ENCODE measurements at places on chromosomes 13 and 19.

- no peak for DNase-seq
Measured at GRCh38 chr19:37926255-37926654, 19.2 kb downstream of the SIPA1L3 start.

GRCh38 chr13:77095288-77095687 is 68.3 kb upstream of the FBXL3 start:
- DNase-seq: no peak

GRCh38 chr13:114200399-114200911 is 21.4 kb downstream of the CFAP97D2 start:
- no peak for DNase-seq

GRCh38 chr13:44267980-44268379 is 105.6 kb upstream of the SERP2 start:
- peak; percentile 31 for DNase-seq

- DNase-seq: no peak
Measured at GRCh38 chr13:114025714-114026431, 52.0 kb upstream of the C13orf46 start.

DNA sequence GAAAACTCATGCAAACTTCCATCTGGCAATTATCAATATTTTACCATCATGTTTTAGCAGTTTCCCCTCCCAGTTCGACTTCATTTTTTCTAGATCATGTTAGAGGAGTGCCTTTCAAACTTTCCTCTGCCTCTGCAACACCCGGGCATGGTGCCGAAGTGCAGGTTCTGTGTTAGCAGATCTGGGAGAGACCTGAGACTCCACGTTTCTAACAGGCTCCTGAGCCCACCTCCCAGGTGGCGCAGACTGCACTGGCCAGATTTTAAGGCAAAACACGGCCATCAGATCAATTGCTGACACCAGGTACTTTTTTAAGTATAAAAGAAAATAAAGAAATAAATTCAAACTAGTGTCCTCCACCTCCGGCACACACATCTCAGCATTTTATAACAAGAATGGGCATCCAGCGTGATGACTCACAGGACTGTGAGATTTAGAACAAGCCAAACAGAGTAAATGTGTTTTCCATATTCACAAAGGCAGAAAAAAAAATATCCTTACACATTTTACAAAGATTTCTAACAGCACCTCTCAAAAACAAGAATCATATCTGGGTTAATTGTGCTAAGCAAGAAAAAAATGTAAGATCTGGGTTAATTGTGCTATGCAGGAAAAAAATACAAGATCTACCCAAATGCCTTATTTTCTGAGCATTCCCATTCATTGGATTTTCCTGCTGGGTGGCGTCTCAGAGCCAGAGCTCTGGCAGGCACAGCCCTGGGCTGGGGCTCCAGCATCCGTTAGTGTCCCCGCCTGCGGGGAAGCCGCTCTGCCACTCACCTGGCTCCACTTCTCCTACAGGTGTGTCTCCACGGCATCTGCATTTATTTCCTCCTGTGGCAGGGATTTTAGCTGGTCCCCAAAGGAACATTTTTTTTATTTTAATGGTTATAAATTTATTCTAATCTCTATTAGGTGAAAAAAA is 127.9 kb upstream of the SOX1 start:
- DNase-seq: no peak

DNA sequence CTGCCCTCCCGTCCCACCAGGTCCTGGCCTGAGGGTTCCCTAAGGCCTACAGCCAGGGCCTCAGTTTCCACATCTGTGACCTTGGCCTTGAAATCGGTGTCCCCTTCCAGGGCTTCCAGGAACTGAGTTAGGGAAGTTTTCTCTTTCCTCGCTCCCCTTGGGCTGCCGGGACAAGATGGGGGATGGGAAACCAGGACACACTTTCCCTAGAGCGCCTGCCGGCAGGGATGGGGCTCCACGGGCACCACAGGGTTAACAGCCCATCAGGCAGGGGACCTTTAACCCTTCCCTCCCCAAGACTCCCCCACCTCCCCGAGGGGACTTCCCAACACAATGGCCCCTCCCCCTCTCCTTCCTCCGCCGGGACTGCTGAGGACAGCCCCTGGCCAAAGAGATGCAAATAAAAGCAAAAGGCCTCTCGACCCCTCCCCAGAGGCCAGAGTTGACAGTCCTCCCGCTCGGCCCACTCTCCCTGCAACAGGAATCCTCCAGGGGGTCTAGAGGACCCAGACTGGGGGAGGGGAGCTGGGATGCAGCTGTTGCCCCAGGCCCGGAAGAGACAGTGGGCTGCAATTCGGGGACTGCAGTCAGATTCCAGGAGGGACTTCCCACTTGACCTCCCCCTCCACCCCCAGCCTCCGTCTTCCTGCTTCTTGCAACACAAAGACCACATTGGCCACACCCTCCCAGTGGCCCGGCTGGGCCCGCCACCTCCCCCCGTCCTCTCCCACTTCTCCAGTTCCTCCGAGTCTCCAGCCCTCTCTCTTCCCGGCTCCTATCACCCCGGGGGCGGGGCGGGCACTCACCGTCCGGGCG is 3.4 kb downstream of the BBC3 start:
- DNase-seq: peak; percentile 86

DNA sequence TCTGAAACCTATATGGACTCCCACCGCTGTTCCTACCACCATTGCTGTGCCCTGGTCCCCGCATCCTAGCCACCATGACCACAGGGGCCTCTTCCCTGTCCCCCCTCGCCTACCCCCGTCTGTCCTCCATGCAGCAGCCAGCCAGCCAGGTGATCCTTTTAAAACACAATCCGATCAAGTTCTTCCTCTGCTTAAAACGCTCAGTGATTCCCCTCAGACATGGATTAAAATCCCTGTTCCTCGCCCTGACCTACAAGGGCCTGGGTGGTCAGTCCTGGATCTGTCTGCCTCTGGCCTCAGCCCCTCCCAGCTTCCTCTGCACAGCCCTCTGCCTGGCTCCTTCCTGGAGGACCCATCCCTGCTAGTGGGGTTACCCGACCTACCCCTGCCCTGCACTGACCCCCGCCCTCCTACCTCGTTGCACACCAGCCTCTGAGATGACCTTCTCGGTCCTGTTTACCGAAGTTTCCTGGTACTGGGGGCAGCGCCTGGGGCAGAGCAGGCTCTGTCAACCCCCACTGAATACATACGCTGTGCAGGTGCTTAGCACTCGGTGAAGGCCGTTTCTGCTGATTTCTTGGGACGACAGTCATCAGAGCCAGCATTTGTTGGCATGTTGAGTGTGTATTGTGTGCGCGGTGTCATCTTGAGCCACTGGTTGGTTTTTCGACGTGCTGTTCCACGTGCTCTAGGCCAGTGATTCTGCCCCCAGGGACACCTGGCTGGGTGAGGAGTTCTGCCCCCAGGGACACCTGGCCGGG is 14.7 kb upstream of the LENG8 start:
- DNase-seq: no peak

Data from HTR-8/SVneo (cell line).